Immature natural killer cell (primary cell): ENCODE measurements at places on chromosomes 1 and 21. TPM values are rescaled to one million over a fixed set of nuclear protein-coding genes. Genes with fewer than 3 reads are reported as not detected.

OR2T35 gene
- polyA plus RNA-seq: not detected

APCS gene
- polyA plus RNA-seq: not detected

NUF2 gene
- not detected for polyA plus RNA-seq

PADI2 gene
- polyA plus RNA-seq: 0.20 TPM

DVL1 gene
- polyA plus RNA-seq: 1.5 TPM

PI4KB gene
- polyA plus RNA-seq: 57.9 TPM

IRF6 gene
- polyA plus RNA-seq: 5.2 TPM

SPATA21 gene
- not detected for polyA plus RNA-seq

DENND1B gene
- 15.6 TPM for polyA plus RNA-seq

TMEM200B gene
- polyA plus RNA-seq: not detected

CYP2J2 gene
- not detected for polyA plus RNA-seq

FRRS1 gene
- polyA plus RNA-seq: not detected

PEX19 gene
- polyA plus RNA-seq: 62.6 TPM

SLC44A3 gene
- not detected for polyA plus RNA-seq

TDRKH gene
- polyA plus RNA-seq: 12.0 TPM

CYP4A22 gene
- polyA plus RNA-seq: not detected

CNR2 gene
- polyA plus RNA-seq: 10.7 TPM

HSPA6 gene
- 0.61 TPM for polyA plus RNA-seq

BMP8A gene
- not detected for polyA plus RNA-seq

GJA9 gene
- not detected for polyA plus RNA-seq

PLPPR5 gene
- not detected for polyA plus RNA-seq

CREB3L4 gene
- 10.0 TPM for polyA plus RNA-seq

GCSAML gene
- polyA plus RNA-seq: 0.07 TPM

PARK7 gene
- polyA plus RNA-seq: 427 TPM

TAL1 gene
- not detected for polyA plus RNA-seq
